SHP77 treated with DMSO at 0.1 percent for 48 hours (cell line): ENCODE measurements at places on chromosomes 5 and 9.

- DNase-seq: no peak
These were observed 67.5 kb downstream of the HTR4 start for GRCh38 chr5:148586796-148587195.

GRCh38 chr5:133967124-133967523 is 1.3 kb downstream of the C5orf15 start:
- no peak for DNase-seq

GRCh38 chr5:35887321-35888100 is 30.8 kb downstream of the IL7R start:
- DNase-seq: no peak

DNA sequence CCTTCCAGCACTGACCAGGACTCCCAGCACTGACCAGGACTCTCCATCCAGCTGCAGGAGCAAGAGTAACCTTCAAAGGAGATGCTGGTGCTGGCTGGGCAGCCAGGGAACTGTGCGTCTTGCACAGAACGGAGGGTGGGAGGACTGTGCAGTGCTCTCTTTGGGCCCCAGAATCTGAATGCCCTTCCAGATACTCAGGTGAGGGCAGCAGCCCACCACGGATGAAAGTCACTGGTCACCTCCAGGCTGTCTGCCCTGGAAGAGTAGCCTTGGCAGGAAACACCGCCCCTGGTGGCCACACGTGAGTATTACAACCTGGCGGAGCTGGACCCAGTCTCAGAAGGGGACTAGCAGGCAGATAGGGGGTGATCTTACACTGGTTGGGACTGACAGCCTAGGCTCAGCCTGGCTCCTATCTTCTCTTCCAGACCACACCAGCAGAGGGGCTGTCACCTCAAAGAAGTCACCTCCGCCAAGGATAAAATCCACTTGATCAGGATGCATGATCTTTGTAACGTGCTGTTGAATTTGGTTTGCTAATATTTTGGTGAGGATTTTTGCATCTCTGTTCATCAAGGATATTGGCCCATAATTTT is 4.8 kb upstream of the SARDH start:
- DNase-seq: peak; percentile 53

- no peak for DNase-seq
These were observed 12.1 kb downstream of the NCBP1 start for GRCh38 chr9:97645720-97646119.

DNA sequence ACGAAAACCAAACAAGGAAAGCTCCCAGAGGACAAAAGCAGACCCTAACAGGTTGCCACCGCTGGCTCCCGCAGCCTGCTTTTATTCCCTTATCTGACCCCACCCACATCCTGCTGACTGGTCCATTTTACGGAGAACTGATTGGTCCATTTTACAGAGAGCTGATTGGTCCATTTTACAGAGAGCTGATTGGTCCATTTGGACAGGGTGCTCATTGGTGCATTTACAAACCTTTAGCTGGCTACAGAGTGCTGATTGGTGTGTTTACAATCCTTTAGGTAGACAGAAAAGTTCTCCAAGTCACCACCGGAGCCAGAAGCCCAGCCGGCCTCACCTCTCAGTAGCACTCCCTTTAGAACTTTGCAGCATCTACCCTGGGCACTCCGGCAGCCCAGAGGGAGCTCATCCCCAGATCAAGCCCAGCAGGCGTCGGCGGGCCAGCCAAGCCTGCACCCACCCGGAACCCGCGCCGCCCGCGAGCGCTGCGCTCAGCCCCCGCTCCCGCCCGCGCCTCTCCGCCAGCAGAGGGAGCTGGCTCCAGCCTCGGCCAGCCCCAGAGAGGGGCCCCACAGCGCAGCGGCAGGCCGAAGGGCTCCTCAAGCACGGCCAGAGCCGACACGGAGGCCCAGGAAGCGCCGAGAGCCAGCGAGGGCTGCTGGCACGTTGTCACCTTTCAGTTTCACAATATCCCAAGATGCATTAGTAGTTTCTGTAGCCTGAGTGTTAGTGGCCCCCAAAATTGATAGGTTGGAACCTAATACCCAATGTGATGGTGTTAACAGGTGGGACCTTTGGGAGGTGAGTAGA is 35.3 kb upstream of the CLPTM1L start:
- DNase-seq: peak; percentile 33

- no peak for DNase-seq
These were observed 152.4 kb upstream of the PHYKPL start for GRCh38 chr5:178384816-178385495.

- DNase-seq: peak; percentile 45
These were observed 91.5 kb upstream of the DNAH5 start for GRCh38 chr5:14035859-14036503.
